ENCODE measurements at places on chromosomes 7 and 10. TPM values are rescaled to one million over a fixed set of nuclear protein-coding genes. Genes with fewer than 3 reads are reported as not detected.

The HMX2 gene
- polyA plus RNA-seq: not detected

The AOC1 gene
- polyA plus RNA-seq: 0.11 TPM

The VWA2 gene
- polyA plus RNA-seq: not detected

The HHEX gene
- 134 TPM for polyA plus RNA-seq

The TRUB1 gene
- 14.6 TPM for polyA plus RNA-seq

The HECTD2 gene
- polyA plus RNA-seq: 2.6 TPM

The SPDYE11 gene
- polyA plus RNA-seq: 0.19 TPM

The TUBAL3 gene
- polyA plus RNA-seq: not detected

The MAGI2 gene
- not detected for polyA plus RNA-seq

The ODAD2 gene
- not detected for polyA plus RNA-seq

The VWDE gene
- polyA plus RNA-seq: not detected

The FIGNL1 gene
- 7.4 TPM for polyA plus RNA-seq

The MYL7 gene
- not detected for polyA plus RNA-seq

The POLR2J2 gene
- 3.3 TPM for polyA plus RNA-seq

The PNLIPRP2 gene
- polyA plus RNA-seq: not detected

The SLC18A3 gene
- polyA plus RNA-seq: not detected
